ENCODE measurements at places on chromosomes 12 and 14. TPM values are rescaled to one million over a fixed set of nuclear protein-coding genes. Genes with fewer than 3 reads are reported as not detected.

GRCh38 chr14:30177781-30178180 is 250.1 kb upstream of the PRKD1 start:
- DNase-seq: no peak

Gene CCDC184
- total RNA-seq: not detected

GRCh38 chr14:101009531-101009930 is 106.0 kb upstream of the RTL1 start:
- no peak for DNase-seq

- no peak for DNase-seq
Measured at GRCh38 chr12:78929075-78929418, 64.5 kb downstream of the SYT1 start.

Measured in Caki2 (cell line).